ENCODE measurements at places on chromosomes 3 and 15. TPM values are rescaled to one million over a fixed set of nuclear protein-coding genes. Genes with fewer than 3 reads are reported as not detected.

Gene SLC9A9
- 2.9 TPM for polyA plus RNA-seq

Gene TGM4
- polyA plus RNA-seq: not detected

Gene ACAD9
- polyA plus RNA-seq: 29.4 TPM

Gene THAP10
- polyA plus RNA-seq: 3.8 TPM

Gene ZPLD1
- polyA plus RNA-seq: 0.05 TPM

DNA sequence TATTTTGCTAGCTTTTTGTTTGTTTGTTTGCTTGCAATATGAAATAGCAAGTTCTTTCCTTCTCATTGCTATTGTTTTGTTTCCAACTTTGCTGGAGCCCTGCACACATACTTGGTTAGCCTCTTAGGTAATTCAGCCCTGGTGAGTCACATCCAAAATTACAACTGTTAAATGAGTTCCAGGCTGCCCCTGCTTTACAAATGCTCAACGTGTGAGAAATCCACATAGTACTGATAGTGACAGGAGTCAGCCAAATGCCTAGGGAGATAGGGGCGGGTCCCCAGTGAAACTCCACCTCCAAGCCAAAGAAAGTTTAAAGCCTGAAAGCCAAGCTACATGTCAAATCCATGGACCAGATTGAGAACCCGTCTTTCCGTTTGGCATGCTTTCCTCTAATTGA lies 81.3 kb upstream of the RNF7 start:
- peak; percentile 84 for DNase-seq

GRCh38 chr15:78327466-78327865 lies 12.7 kb upstream of the CRABP1 start:
- DNase-seq: no peak

DNA sequence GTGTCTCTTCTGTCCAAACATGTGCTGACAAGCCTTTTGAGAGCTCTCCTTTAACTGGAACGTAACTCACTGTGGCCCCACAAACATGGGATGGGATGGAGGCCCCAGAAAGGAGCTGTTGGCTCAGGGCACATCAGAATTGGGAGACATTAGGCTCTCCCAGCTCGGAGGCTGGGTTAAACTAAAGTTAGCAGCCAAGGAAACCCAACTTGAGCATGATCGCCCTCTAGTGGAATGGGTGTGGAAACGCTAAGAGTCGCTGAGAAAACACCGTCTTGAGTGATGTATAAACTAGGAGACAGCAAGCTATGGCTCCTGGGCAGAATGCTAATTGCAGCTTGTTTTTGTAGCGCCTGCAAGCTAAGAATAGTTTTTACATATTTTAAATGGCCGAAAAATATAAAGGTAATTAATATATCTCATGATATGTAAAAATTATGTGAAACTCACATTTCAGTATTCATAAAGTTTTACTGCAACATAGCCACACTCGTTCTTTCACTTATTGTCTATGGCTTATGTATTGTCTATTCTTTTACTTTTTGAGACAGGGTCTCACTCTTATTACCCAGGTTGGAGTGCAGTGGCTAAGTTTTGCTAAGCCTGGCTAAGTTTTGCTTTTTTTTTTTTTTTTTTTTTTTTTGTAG lies 138.8 kb upstream of the HACD2 start:
- DNase-seq: no peak

- no peak for DNase-seq
Measured at GRCh38 chr3:173891272-173892100, 493.9 kb downstream of the NLGN1 start.

DNA sequence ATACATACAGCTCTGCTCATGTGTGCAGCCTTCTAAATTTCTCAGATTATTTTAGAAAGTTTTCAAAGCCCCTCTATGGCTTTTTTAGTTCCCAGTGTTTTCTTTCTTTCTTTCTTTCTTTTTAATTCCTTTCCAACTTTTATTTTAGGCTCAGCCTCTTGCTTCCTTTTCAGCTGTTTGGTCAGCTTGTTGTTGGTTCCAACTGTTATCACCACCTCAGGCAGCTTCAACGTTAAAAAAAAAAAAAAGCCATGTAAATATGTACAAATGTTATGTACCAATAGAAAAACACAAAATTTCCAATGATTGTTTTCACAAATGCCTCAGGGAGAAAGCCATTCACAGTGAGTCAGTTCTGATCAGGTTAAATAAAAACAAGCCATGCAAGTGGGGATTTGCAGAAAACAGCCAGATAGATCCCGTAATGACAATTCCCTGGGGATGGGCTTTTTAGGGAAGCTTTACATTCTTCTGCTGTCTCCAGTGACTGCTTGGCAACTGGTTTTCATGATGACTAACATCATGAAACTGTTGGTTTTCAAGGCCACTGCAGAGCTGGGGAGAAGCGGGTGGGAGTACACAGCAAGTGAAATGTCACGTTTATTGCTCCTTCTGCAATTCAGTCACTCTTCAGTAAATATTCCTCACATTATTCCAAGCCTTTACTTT lies 908.4 kb downstream of the EPHA3 start:
- peak; percentile 14 for DNase-seq

DNA sequence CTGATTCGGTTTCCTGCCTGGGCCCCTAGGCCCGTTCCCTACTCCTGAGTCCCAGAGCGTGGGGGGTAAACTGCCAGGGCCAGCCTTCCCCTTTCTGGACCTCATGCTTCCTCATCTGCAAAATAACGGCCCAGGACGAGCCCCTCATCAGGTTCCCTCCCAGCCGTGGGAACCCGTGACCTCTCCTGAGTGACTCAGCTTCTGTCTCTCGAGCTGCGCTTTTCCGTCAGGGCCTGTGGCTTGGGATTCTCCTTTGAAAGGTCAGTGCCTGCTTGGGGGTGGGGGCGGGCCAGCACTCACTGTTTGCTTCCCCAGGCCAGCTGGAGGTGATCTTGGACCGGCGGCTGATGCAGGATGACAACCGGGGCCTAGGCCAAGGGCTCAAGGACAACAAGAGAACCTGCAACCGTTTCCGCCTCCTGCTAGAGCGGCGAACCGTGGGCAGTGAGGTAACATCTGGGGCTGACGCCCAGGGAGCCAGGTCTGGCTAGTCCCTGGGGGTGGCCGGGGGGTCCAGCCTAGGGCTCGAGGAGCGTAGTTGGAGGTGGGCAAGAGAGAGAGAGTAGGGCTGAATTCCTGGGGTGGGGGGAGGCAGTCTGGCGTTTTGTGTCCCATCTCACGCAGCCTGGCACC lies 12.8 kb downstream of the MAN2A2 start:
- DNase-seq: no peak

DNA sequence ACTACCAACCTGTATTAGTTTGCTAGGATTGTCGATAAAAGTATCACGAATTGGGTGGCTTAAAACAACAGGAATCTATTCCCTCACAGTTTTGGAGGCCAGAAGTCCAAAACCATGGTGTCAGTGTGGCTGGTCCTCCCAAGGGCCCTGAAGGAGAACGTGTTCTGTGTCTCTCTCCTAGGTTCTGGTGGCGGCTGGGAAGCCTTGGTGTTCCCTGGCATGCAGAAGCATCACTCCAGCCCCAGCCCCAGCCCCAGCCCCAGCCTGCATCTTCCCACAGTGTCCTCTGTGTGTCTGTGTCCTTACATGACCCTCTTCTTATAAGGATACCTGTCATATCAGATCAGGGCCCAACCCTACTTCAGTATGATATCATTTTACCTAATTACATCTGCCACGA lies 272.5 kb upstream of the LYSMD4 start:
- DNase-seq: no peak

- no peak for DNase-seq
Measured at GRCh38 chr3:45029661-45030060, 3.6 kb downstream of the CLEC3B start.

DNA sequence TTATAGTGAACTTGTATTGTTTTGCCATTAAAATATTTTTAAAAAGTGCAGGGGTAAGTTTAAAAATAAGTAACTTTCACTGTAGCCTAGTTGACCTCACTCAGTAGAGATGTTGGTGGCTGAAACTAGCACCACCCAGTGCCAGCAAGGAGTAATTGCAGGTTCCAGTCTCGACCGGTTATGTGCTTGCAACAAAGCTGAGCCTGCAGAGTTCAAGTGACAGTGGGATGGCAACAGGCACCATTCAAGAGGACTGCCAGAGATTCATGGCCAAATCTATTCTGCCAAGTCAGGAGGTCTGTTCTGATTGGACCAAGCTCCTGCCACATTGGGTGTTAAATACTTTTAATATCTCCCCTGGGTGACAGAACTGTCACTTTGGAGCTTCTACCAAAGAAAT lies 2.7 kb downstream of the ADAMTS7 start:
- DNase-seq: no peak

DNA sequence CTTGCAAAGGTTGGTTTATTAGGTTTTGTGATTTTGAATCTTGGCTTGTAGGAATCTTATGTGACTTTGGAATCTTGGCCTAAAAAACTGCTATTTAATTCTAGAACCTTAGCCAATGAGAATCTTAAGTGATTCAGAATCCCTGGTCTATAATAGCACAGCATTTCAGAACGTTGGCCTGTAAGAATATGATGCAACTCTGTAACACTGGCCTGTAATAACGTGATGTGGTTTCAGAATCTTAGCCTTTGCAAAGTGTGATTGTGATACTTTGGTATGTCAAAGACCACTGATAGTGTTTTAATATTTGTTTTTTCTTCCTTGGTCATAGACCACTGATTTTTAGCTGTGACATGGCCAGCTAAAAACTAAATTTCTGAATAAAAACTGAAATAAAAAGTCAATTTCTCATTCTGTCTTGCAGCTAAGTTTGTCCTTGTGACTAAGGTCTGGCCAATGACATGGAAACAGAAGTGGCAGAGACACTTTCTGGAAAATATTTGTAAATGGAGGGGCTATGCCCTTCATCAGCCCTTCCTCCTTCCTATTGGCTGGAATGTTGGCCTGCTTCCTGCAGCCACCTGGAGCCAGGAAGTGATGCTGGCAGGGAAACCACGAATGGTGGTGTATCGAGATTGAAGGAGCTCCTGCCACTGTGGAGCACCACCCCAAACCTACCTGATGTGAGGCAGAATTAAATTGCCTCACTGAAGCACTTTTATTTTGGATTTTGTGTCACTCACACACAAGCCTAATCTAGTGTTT lies 42.3 kb upstream of the CORO2B start:
- DNase-seq: peak; percentile 96

DNA sequence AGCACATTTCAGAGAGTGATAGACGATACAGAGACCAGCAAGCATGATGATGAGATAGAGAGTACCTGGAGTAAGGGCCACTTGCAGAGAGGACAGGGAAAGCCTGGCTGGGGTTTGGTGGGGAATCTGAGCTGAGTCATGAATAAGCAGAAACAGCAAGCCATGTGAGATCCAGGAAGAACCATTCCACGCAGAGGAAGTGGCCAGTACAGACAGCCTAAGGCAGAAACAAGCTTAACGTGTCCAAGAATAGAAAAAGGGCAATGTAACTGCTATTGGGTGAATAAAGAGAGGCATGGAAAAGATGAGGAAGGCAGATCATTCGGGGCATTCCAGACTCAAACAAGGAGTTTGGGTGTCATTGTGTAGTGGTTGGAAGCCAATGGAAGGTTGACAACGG lies 816.3 kb upstream of the CFAP20DC start:
- DNase-seq: no peak

DNA sequence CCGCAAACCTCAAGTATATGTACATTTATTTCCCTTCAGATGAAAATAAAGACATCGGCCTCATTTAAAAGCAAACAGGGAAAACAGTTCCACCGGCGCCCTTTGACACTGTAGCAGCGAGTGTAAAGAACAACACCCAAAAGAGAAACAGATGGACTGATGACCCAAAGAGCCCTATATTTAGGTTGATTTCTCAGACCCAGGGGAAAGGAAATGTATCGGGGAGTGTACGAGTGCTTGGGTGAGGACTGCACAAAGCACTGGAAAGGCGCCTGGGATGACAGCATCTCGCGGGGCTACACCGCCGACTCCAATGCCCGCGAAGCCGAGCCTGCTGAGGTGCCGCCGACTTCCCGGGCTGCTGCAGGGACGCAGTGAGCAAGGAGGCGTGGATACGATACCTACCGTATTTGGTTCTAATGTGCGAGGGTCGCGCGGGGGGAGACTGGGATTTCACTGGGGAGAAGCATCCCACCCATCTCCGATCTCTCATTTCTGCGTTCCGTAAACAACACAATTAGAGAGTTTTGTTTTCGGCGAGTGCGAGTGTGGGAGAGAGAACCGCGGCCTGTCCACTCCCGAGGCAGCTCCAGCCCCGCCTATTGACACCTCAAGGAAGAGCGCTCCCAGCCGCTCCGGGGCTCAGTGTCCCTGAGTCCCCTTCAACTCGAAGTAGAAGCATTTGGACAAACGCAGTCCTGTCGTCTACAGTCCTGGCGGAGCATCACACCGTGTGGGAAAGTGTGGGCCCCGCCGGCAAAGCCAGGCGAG lies 2.0 kb downstream of the MECOM start:
- DNase-seq: no peak

DNA sequence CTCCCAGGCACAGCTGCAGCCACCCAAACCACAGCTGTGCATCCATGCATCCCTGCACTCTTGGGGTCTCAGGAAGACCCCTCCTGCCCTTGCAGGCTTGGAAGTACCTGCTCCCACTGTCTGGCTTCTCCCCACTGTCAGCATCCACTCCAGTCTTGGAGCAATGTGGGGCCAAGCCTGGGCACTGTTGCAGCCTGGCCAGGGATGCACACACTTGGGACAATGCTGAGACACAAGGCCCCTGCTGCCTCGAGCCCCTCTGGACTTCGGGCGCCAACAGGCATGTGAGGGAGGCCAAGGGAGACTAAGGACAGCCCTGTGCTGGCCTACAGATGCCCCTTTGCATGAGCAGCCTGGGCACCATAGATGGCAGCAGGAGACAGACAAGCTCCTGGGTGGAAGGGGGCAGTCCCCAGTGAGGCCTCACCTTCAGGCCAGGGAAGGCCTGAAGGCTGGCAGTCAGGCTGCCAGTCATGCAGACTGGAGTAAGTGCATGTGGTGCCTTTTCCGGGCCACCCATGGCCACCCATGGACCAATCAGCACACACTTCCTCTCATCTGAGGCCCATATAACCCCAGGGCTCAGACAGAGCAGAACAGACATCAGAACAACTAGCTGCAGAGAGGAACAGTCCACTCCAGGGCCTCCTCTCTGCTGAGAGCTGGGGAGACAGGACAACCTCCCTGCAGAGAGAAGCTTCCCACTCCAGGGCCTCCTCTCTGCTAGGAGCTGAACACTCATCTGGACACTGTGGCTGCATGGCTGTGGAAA lies 219.0 kb downstream of the VGLL3 start:
- DNase-seq: no peak

DNA sequence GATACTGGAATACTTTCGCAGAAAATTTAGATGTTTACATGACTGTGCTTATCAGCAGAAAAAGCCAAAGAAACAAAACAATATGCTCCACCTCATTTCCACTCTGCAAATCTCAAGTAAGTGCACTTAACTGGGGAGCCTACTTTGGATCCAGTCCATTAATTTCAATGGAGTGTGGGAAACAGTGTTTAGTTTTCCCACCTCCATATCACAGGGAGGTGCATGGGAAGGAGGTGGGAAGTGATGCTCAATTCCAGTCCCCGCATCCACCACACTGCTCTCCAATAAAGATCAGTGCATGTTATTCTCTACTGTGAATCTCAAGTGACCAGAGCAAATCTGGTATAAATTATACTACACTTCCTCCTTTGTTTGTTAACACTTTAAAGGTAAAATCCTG lies 2.9 kb downstream of the NEDD4 start:
- no peak for DNase-seq

- no peak for DNase-seq
Measured at GRCh38 chr3:72082186-72082715, 297.3 kb upstream of the PROK2 start.
